ENCODE measurements at places on chromosomes 1 and 21.

DNA sequence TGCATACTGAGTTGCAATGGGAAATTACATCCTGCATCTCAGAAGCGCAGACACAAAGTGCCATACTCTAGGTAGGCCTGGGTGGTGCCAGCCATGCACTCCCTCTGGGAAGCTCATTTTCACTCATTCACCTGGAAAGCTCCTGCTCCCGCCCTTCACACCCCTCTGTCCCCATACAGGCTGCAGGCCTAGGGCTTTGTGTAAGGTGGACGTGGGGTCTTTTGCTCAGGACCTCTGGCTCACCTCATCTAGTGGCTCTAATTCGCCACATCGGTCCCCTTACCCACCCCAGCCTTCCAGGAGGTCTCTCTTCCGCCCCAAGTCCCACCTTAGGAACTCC lies 751 bp downstream of the MRPS15 start:
- no peak for DNase-seq

DNA sequence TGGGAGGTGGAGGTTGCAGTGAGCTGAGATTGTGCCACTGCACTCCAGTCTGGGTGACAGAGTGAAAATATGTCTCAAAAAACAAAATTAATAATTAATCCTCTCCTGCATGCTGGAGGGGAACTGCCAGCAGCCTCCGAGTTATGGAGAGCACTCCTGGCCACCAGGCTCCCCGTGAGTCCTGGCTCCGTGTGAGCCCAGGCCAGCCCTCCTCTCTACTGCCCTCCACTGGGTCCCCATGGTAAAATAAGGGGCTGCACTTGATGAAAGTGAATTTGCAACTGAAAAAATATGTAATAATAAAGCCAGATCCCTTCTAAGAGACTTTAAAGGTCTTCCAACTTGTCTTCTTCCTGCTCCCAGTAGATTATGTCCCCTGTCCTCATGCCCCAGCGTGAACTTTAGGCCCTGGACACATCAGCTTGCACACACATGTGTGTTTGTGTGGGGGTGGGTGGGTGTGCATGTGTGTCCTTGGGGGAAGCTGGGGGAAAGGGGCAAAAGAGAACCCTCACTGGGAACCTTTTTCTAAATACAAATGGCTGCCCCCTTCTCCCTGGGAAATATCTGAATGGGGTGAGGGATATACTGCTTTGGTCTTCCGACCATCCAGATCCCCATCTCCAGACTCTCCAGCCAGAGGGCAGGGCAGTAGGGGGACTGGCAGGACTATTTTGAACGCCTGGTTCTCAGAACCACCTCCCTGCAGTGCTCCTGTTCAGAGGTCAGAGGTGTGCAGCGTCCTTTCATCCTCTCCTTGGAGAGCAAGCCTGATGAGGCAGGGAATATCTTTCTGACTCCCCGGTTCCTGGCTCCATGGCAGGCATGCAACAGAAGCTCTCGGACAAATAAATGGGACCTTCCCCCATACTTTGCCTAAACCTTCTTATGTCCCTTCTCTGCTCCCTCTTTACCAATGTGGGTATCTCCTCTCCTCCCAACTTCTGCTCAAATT lies 26.2 kb downstream of the NEK2 start:
- peak; percentile 25 for DNase-seq

DNA sequence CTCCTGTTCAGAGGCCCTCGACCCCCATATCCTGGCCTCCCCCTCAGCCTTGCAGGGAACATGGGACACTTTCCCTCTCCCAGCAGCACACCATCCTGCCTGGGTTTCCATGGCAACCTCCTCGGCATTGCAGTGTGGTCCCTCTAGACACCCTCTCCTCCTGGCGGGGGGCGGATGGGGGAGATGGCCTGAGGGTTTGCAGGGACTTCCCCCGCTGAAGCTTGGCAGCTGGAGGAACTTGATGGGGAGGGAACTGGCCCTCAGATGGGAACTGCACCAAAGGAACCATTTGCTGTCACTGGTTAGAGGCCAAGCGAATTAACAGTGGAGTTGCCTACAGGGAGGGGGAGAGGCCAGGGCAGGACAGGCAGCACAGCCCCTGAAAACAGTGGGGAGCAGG lies 28.7 kb downstream of the RIMS3 start:
- DNase-seq: no peak

DNA sequence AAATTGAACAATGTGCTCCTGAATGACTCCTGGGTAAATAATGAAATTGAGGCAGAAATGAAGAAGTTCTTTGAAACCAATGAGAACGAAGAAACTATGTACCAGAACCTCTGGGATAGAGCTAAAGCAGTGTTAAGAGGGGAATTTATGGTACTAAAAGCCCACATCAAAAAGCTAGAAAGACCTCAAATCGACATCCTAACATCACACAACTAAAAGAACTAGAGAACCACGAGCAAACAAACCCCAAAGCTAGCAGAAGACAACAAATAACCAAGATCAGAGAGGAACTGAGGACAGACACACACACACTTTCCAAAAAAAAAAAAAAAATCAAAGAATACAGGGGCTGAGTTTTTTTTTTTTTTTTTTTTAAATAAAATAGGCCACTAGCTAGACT lies 564.2 kb downstream of the SMYD3 start:
- DNase-seq: no peak

GRCh38 chr1:81183051-81183450 lies 617.7 kb upstream of the ADGRL2 start:
- DNase-seq: no peak

DNA sequence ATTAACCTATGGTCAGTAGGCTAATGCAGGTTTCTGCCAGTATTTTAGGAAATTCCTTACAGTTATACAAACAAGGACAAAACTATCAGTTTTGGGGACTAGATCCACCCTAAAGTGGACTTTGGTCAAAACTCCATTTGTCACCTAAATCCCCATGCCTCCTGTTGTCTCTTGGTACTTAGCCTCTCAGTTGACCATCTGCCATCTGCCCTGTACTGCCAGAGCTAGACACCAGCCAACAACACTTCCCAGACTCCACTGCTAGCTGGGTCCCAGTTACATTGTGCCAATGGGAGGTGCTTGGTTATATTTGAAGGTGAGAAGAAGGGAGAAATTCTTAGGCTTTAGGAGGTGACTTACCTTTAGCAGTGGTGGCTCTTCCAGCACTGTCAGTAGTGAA lies 17.0 kb upstream of the BSDC1 start:
- DNase-seq: no peak

GRCh38 chr1:212077028-212077427 lies 41.5 kb downstream of the DTL start:
- no peak for DNase-seq

GRCh38 chr21:33025106-33025488 lies 638 bp upstream of the OLIG2 start:
- DNase-seq: no peak

- no peak for DNase-seq
Observed at GRCh38 chr1:27621051-27621920, 13.7 kb downstream of the FGR start.

All from CD4-positive, alpha-beta T cell treated with Interleukin-2 at 100 ng/mL for 4 hours (primary cell).